Ovary (tissue), 10 donors: ENCODE measurements at places on chromosomes 3 and 15. TPM values are rescaled to one million over a fixed set of nuclear protein-coding genes. Genes with fewer than 3 reads are reported as not detected.

Gene GOLGA8T
- 0.17 TPM for polyA plus RNA-seq

Gene PRR20G
- not detected for polyA plus RNA-seq

Gene CACNA1D
- polyA plus RNA-seq = 0.23 TPM

Gene LHFPL4
- polyA plus RNA-seq = not detected

Gene MBD4
- 28.0 TPM for polyA plus RNA-seq

Gene ITIH1
- polyA plus RNA-seq = not detected

Gene SECISBP2L
- polyA plus RNA-seq = 13.1 TPM

DNA sequence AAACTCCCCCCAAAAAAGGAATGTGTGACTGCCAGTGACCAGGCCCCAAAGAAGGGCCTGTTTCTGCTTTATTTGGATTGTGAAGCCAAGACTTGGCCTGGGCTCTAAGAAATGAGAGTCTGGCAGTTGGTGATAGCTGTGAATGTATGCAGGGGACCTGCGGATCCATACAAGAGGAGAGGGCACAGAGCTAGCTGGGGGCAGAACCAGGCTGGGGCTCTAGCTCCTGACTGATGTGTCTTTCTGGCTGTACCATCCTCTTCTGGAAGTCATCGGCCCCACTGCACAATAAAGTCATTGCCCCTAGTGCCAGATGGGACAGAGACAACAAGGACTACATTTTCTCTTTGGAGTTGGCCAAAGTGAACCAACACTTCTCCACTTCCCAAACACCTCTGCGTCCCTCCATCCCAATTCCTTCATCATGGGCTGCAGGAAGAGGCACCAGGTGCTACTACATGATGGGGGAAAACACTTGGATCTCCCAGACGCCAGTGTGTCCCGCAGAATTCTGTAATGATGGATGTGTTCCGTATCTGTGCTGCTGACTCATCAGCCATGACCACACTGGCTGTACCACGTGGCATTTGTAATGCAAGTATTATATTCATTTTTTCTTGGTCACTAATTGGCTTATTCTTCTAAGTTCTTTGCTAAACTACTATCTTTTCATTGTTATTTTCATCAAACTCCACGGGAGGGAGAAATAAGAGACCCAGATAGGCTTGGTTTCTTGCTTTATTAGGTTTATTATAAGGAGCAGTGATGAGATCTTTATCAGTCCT is 1.7 kb upstream of the PLA2G4F start:
- no peak for DNase-seq

DNA sequence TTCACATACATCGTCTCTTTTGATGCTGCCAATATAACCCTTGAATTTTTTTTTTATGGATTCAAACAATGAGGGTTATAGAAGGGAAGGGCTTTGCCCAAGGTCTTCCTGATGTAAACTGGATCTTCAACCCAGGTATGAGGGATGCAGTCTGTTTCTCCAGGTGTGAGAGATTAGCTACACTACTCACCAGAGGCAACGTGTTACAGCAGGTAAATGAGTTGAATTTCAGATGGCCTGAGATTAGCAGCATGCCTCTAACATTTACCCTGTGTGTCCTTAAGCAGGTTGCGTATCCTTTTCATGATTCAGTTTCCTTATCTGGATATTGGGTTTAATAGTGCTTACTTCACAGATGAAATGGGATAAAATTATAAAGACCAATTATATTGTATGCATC is 1.9 kb downstream of the RTP4 start:
- DNase-seq = no peak

GRCh38 chr3:43647331-43648166 is 25.7 kb upstream of the ANO10 start:
- DNase-seq = no peak

GRCh38 chr15:70473581-70474370 is 289.6 kb downstream of the UACA start:
- no peak for DNase-seq

DNA sequence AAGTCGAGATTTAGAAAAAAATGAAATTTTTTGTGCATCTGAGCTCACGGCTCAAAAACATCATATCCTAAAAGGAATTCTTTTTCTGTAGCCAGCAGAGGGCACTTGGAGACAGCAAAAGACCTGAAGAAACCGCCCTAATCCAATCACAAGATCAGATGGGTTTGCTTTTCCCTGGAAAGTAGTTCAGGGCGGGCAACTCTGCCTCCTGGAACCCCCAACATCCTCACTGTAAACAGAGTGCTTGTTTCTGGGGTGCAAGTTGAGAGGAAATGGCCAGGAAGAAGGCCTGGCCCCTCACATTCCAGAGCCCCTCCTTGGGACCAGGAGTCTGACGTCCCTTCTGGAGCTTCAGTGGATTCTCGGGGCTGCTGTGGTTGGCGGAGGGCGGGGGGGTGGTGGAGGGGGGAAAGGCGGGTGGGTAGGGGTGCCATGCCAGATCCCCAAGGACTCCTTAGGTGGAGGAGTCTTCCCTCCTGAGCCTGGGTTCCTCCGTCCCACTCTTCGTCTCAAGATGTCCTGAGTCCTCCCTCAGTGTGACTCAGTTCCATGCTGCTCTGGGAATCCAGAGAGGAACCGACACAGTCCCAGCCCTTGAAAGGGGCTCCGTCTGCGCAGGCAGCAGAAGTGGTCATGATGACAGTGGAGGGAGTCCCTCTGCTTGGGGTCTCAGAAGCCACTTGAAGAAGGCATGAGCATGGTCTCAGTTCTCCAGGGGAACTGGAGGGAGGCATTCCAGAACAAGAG is 35.9 kb downstream of the CCK start:
- no peak for DNase-seq

GRCh38 chr15:23467110-23467600 is 20.1 kb upstream of the GOLGA6L2 start:
- DNase-seq = no peak

DNA sequence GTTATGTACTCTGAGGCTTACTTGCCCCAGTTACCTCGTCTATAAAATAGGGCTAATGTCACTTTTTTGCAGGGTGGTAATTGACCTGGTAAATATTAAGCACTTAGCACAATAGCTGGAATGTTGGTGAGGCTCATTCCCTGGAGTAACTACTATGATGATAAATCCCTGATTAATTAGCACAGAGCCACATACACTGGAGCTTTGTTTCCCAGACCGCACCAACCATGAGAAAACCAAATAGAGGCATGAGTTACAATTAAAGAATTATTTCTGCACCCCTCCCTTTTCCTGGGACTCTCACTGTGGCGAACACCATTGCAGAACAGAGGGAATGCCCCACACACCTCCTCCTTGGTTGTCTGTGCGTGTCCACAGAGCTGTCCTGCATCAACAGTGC is 76.6 kb upstream of the CPOX start:
- DNase-seq = no peak
